ENCODE measurements at places on chromosomes 16 and 17. TPM values are rescaled to one million over a fixed set of nuclear protein-coding genes. Genes with fewer than 3 reads are reported as not detected.

DNA sequence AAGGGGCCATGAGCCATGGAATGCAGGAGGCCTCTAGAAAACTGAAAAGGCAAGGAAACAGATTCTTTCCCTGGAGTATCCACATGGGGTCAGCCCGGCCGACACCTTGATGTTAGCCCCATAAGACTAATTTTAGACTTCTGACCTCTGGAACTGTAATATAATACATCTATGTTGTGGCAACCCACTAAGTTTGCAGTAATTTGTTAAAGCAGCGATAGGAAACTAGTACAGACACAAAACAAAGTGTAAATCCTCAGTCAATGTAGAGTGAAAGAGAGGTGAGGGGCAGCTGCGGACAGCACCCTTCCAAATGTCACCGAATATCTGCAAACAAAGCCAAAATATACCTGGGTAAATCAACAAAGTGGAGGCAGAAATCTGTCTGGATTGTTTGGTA is 7.2 kb upstream of the SIAH1 start:
- no peaks in the 10 kb centered on the region for H3K4me1 ChIP-seq
- no peak for DNase-seq
- H3K4me3 ChIP-seq: no peak overlapping the region
- H3K27me3 ChIP-seq: no peaks in the 10 kb centered on the region
- no peaks in the 10 kb centered on the region for H3K36me3 ChIP-seq

GRCh38 chr17:32794533-32795246 is 82.2 kb downstream of the MYO1D start:
- H3K4me3 ChIP-seq: no peak overlapping the region
- no peaks in the 10 kb centered on the region for H3K4me1 ChIP-seq
- DNase-seq: no peak
- no peaks in the 10 kb centered on the region for H3K27me3 ChIP-seq
- H3K36me3 ChIP-seq: no peaks in the 10 kb centered on the region

DNA sequence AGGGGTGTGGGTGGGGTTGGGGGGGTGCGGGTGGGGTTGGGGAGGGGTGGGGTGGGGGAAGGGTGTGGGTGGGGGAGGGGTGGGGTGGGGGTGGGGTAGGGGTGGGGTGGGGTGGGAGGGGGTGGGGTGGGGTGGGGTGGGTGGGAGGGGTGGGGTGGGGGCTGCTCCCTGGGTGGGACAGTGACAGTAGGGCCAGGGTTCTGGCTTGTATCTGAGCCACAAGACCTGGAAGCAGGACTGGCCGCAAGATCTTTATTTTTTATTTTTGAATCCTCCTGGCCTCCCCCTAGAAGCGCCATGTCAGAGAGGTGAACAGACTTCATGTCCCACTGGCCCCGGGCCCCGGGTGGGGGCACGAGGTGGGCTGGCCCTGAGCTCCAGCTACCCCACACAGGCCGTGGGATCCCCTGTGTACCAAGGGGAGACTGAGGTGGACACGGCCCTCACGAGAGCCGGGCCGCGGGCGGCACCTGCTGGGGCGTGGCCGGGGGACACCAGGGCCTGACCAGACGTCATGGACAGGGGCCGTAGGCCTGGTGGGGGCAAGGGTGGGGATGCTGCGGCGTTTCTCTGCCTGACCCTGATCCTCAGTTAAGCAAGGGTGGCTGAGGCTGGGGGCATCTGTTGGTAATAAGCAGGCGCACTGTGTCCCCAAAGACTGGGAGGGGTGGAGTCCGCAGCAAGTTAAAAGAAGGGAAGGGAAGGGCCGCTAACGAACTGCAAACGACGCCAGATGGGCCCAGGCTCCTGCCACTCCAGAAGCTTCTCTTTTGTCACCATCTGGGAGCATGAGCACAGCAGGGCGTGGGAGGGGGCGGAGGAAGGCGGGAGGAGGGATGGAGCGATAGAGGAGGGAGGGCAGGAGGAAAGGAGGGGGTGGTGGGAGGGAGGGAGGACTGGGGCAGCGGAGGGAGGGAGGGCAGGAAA is 22.3 kb upstream of the PABPN1L start:
- no peaks in the 10 kb centered on the region for H3K36me3 ChIP-seq
- no peak for DNase-seq
- no peaks in the 10 kb centered on the region for H3K4me1 ChIP-seq
- no peak overlapping the region for H3K4me3 ChIP-seq
- H3K27me3 ChIP-seq: no peaks in the 10 kb centered on the region

DNA sequence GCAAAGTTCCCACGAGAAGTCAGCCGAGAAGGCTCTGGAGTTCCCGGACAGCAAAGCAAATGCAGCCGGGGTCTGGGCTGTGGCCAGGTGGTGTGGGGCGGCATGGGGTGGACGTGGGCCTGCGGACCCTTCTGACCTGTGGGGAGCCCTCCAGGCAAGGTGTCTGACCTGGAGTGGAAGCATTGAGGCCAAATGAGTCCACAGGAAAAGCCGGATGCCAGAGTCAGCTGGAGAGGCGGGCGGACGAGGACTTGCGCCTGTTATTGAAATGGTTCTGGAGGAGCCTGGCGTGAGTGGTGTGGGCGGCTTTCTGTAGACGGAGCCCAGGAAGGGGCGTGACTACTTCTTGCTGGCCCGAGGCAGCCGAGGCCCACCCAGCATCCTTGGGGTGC is 50.5 kb upstream of the ZNF750 start:
- peaks cover 42% of the 10 kb centered on the region for H3K4me1 ChIP-seq
- no peaks in the 10 kb centered on the region for H3K27me3 ChIP-seq

DNA sequence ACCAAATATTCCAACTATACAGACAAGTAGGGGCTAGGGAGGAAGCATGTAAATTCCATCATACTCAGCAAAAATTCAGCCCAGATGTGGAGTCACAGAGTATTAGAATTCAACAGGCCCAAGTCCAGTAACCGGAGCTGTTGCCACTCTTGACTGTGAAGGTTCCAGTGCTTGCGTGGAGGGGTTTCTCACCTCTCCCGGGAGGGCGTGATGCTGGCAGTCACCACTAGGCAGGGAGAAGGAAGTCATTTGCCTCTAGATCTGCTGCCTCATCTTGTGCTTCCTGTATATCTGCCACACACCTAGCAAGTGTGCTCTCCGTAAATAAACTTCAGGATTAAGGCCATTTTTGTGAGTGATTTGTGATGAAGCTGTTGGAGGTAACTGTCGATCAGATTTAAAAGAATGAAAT is 1.0 kb upstream of the CKLF start:
- H3K27me3 ChIP-seq: no peaks in the 10 kb centered on the region
- peaks cover 68% of the 10 kb centered on the region for H3K4me1 ChIP-seq
- peak overlapping the region; percentile 82 for H3K27ac ChIP-seq
- H3K4me3 ChIP-seq: no peak overlapping the region

DNA sequence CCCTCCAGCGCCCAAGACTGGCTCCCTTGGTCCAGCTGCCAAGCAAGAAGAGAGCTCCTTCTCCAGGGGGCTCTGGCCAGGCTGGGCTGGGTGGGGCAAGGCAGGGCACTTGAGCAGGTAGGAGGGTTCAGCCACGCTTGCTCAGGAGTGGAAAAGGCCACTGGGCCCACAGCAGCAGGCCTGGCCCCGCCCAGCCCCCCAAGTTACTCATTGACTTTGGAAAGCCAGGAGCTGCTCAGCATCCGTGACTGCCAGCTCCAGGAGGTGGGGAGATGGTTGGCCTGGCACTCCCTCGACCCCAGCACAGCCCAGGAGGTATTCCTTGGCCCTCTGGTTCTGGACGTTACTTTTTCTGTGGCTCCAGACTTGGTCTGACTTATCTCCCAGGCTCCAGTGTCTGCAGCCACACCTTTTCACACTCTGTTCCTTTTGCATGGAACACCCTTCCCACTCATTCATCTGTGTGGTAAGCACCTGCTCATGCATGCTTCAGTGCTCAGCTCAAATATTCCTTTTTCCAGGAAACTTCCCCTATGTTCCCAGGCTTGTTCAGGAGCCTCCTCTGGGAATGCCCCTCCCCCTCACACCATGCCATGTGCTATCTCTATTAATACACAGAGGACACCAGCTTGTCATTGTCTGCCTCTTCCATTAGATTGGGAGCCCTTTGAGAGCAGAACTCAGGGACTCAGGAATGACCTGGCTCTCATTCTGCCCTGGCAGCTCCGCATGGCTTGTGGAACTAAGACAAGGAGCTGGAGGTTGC is at the start of gene CDH16:
CDH16 (minus strand) TSS at position 83 of the 766 bp plus-strand sequence. CDS start 820 bp downstream, outside the sequence.
- no peak within 1 kb of the TSS for H3K4me3 ChIP-seq
- no peaks in the 10 kb centered on the region for H3K4me1 ChIP-seq
- DNase-seq: no peak
- H3K36me3 ChIP-seq: no peaks in the 10 kb centered on the region
- peaks cover 8% of the 10 kb centered on the region for H3K27me3 ChIP-seq

GRCh38 chr16:67250045-67250327 is 1.2 kb downstream of the SLC9A5 start:
- H3K27ac ChIP-seq: no peak overlapping the region
- peaks cover 17% of the 10 kb centered on the region for H3K27me3 ChIP-seq
- H3K4me1 ChIP-seq: peaks cover 35% of the 10 kb centered on the region
- no peak overlapping the region for H3K4me3 ChIP-seq
- DNase-seq: no peak

DNA sequence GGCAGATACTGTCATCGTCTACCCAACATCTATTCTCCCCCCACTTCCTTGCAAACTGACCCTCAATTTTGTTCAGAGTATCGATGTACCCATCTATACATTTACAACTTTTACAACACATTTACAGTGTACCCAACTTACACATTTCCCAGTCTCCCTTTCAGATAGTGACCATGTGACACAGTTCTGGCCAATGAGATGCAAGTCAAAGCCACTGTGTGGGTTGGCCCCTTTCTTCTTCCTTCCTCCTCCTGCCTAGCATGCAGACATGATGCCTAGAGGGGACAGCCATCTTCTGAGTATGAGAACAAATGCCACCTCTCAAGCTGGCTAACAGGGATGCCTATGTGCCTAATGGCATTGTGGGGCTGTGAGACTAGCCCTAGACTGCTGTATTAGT is 11.3 kb upstream of the NFAT5 start:
- no peaks in the 10 kb centered on the region for H3K36me3 ChIP-seq
- no peak overlapping the region for H3K4me3 ChIP-seq
- H3K27ac ChIP-seq: no peak overlapping the region
- H3K27me3 ChIP-seq: no peaks in the 10 kb centered on the region
- H3K4me1 ChIP-seq: peaks cover 5% of the 10 kb centered on the region

The KCNJ16 gene
- not detected for total RNA-seq

GRCh38 chr17:7022781-7023571 is at the start of gene BCL6B:
Gene BCL6B, plus strand, starts transcription at chr17:7023050. Its CDS starts 622 bp downstream, at chr17:7023672.
- peak within 1 kb of the TSS; percentile 67 for H3K27ac ChIP-seq
- no peaks in the 10 kb centered on the region for H3K27me3 ChIP-seq
- H3K4me3 ChIP-seq: peak within 1 kb of the TSS; percentile 39
- H3K36me3 ChIP-seq: no peaks in the 10 kb centered on the region
- peaks cover 68% of the 10 kb centered on the region for H3K4me1 ChIP-seq
- no peak for DNase-seq

- peaks cover 4% of the 10 kb centered on the region for H3K36me3 ChIP-seq
- no peaks in the 10 kb centered on the region for H3K27me3 ChIP-seq
- no peak for DNase-seq
These were observed 42.9 kb downstream of the BPTF start for GRCh38 chr17:67868176-67868575.

The UTS2R gene
- 0.28 TPM for total RNA-seq

The MYH13 gene
- total RNA-seq: not detected

GRCh38 chr17:17812211-17813054 is 24.4 kb downstream of the SREBF1 start:
- H3K36me3 ChIP-seq: peaks cover 20% of the 10 kb centered on the region
- H3K27me3 ChIP-seq: no peaks in the 10 kb centered on the region
- no peak overlapping the region for H3K4me3 ChIP-seq
- H3K27ac ChIP-seq: no peak overlapping the region

GRCh38 chr17:16486373-16487250 is 5.4 kb downstream of the LRRC75A start:
- H3K27me3 ChIP-seq: peaks cover 3% of the 10 kb centered on the region
- peaks cover 9% of the 10 kb centered on the region for H3K4me1 ChIP-seq
- no peaks in the 10 kb centered on the region for H3K36me3 ChIP-seq
- H3K27ac ChIP-seq: no peak overlapping the region

The MRPS7 gene
- total RNA-seq: 29.4 TPM

DNA sequence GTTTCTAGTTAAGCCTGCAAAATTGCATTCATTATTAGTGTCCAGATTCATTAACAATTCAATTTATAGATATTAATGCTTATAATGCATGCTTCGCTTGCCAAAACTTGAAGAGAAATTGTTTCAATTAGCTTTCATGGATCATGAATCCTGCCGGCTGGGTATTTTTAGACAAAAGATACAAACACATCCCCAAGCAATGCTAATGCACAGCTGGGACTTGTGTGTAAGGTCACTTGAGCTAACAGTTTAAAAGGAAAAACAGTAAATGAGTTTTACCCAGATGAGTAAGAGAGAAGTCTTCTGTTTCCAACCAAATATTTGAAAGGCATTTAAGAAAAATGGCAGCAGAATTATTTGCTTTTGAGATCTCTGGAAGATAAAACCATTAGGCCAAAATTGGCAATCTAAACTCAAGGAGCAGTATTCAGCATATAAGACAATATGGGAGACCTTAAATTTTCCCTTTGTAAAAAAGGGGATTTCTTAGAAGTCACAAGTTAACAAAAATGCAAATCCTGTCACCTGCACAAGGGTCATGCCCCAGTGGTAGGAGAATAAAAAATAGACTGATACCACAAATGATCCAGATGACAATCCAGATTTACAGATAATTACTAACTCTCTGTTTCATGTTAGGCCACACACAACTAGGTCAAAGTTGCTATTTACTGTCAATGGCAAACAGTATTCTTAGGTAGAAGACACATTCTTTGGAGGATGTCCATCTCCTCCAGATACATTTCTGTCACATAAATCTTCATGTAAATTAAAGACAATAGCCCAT is 418.4 kb upstream of the PMFBP1 start:
- DNase-seq: no peak
- no peaks in the 10 kb centered on the region for H3K36me3 ChIP-seq
- H3K4me1 ChIP-seq: no peaks in the 10 kb centered on the region
- no peak overlapping the region for H3K4me3 ChIP-seq
- no peak overlapping the region for H3K27ac ChIP-seq

The NT5M gene
- 3.5 TPM for total RNA-seq

DNA sequence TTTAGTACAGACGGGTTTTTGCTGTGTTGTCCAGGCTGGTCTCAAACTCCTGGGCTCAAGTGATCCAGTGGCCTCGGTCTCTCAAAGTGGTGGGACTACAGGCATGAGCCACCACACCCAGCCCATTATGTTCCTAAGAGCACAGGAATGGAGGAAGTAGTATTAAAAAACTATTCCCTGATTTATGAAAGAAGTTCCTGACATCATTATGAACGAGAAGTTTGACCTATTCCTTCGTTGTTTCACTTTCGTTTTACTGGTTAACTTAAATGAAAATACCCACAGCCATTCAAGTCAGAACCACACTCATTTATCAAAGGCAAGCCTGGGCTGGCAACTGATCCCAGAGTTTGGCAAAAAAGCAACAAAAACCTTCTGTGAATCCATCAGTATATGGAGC is 13.5 kb upstream of the CBX4 start:
- no peaks in the 10 kb centered on the region for H3K36me3 ChIP-seq
- no peak overlapping the region for H3K27ac ChIP-seq
- H3K27me3 ChIP-seq: no peaks in the 10 kb centered on the region
- no peak overlapping the region for H3K4me3 ChIP-seq
- DNase-seq: no peak
